WTC11 (cell line): ENCODE measurements at places on chromosomes 11 and 22. TPM values are rescaled to one million over a fixed set of nuclear protein-coding genes. Genes with fewer than 3 reads are reported as not detected.

The PDGFD gene
- 2.6 to 3.1 TPM (median 2.9 TPM) in 3 replicates for total RNA-seq

GRCh38 chr11:36404831-36405230 is 105.2 kb downstream of the TRAF6 start:
- H3K4me1 ChIP-seq, result peaks cover 8% of the 10 kb centered on the region
- no peaks in the 10 kb centered on the region for H3K36me3 ChIP-seq
- no peaks in the 10 kb centered on the region; the same call in 1 of the 2 replicates for H3K27me3 ChIP-seq
- DNase-seq, result no peak
- H3K4me3 ChIP-seq, result no peak overlapping the region
- H3K27ac ChIP-seq, result no peak overlapping the region

GRCh38 chr11:7994581-7995278 is 7.6 kb downstream of the EIF3F start:
- peaks cover 76% of the 10 kb centered on the region for H3K36me3 ChIP-seq
- no peak for DNase-seq
- H3K27ac ChIP-seq, result no peak overlapping the region
- H3K27me3 ChIP-seq, result no peaks in the 10 kb centered on the region

DNA sequence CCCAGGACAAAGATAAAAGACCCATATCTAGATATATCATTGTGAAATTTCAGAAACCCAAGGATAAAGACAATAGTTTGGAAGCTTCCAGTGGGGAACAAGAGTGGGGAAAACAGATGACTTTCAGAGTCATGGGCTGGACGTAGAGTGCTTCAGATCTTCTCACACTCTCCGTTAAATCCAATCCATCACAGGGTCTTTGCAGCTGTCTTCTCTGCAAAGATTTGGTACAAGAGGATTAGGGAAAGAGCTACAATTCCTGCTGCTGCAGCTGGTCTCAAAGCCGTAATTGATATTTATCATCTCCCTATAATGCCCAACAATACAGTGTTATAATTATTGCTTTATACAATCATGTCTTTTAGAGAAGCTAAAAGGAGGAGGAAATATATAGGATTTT is 63.4 kb upstream of the CLPB start:
- H3K27ac ChIP-seq, result no peak overlapping the region
- H3K4me1 ChIP-seq, result no peaks in the 10 kb centered on the region
- DNase-seq, result no peak
- no peak overlapping the region for H3K4me3 ChIP-seq

- DNase-seq, result no peak
- H3K27ac ChIP-seq, result no peak overlapping the region
- peaks cover 42% of the 10 kb centered on the region for H3K4me1 ChIP-seq
- no peaks in the 10 kb centered on the region for H3K27me3 ChIP-seq
- H3K36me3 ChIP-seq, result peaks cover 31% of the 10 kb centered on the region
- no peak overlapping the region for H3K4me3 ChIP-seq
Measured at GRCh38 chr11:36006556-36006955, 62.7 kb downstream of the LDLRAD3 start.

The SLC22A8 gene
- not detected in 3 replicates for total RNA-seq

The OR5A1 gene
- not detected in 3 replicates for total RNA-seq

The ESAM gene
- total RNA-seq, result 0.44 to 0.64 TPM (median 0.48 TPM) in 3 replicates
